ENCODE measurements at places on chromosomes 1 and 21.

- no peak for DNase-seq
Observed at GRCh38 chr1:154859786-154860155, 10.3 kb downstream of the KCNN3 start.

DNA sequence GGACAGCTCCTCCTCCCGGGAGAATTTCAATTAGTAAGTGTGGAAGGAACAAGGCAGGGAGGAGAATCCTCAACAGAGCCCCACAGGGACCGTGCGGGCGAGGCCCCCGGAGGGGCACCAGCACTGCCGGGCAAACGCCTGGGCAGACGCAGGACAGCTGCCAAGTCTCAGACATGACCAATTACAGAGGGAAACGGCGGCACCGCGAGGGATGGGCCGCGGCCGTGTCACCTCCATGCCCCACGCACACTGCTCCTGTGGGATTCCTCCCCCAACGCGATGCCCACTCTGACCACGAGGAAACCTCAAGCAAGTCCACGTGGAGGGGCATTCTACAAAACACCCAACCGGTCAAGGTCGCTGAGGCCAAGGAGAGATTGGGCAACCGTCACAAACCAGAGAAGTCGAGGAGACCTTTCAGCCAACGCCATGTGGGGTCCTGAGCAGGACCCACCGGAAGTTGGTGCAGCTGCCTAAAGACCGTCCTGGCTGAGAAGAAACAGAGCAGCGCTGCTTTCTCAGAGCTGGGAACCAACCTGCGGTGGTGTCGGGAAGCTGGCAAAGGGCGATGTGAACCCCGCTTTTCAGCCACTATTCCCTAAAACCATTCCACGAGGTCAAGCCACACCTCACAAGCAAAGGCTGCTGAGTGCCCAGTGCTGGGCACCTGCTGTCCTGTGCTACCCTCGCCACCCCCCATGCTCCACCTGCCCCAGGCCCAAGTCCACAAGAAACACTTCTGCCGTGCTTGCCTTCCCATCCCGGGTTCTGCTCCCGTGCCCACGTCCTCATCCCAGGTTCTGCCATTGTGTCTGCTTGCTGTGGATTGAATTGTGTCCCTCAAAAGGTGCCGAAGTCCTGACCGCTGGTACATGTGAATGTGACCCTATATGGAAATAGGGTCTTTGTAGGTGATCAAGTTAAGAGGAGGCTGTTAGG is 1.4 kb upstream of the KRTAP10-4 start:
- no peak for DNase-seq

GRCh38 chr1:167821969-167822685 is 91.8 kb downstream of the ADCY10 start:
- DNase-seq: no peak

- DNase-seq: no peak
Observed at GRCh38 chr1:241579434-241579833, 47.3 kb downstream of the KMO start.

DNA sequence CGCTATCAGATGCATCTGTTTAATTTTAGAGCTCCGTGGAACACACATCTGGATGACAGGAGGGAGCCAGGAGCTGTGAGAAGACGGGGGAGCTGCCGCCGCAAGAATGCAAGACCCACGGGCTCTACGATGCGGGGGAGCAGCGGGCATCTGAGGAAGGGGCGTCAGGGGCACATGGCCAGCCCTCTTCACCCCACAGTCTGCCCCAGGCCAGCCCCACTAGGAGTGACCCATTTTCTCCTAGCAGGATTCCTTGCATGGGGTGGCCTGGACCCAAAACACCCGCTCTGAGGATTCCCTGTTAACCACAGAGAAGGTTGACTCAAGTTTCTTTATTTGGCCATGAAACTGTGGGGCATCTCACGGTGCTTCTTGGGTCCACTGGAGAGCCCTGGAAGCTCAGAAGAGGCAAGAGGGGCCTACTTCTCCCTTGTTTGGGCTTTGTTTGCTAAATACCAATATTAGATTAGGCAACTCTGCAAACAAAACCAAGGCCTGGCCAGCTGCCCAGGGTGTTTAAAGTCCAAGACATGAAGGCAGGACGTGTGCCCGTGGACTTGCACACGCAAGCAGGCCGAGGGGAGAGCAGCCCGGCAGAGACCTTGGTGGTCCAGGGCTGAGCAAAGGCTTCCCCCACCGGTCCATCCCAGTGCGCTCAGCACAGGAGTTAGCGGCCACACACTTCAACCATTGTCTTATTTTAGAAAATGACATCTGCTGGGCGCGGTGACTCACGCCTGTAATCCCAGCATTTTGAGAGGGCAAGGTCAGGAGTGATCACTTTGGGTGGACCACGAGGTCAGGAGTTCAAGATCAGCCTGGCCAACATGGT is 89.8 kb downstream of the DHRS3 start:
- no peak for DNase-seq

DNA sequence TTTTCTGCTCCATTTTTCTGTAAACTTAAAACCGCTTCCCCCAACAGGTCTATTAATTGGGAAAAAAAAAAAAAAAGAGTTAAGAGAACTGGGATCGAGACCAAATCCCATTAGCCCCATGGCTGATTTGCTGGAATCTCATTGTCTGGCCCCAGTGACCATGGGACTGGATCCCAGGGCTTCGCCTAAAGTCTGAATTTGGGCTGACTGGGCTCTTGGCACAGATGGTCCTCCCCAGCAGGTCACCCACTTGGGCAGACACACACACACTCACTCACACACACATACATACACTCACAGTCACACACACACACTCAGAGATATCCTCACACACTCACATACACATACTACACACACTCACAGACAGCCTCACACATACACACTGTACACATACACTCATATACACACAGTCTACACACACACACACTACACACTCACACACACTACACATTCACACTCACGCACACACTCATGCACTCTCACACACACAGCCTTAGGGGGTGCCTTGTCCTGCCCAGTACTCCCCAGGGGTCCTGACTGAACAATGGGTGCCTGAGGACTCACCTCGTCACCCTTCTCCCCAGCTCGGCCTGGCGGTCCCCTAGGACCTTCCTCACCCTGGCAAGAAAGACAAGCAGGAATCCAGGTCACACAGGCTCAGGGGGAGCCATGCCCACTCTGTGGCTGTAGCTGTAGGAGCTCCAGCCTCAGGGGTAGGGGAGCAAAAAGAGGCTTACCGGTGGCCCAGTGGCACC is 7.5 kb downstream of the COL9A2 start:
- no peak for DNase-seq

DNA sequence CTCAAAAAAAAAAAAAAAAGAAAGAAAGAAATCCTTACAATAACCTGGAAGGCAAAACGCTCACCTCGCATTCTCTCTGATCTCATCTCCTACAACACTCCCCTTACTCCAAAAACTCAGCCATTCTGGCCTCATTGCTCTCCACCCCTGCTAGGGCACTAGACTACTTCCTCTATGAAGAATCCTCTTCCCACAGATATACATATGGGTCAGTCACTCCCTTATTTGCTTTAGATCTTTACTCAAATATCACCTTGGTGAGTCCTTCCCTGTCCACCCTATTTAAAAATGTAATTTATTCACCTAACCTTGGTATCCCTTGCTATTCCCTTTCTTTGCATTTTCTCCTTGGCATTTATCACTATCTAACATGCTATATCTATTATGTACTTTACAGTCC is 24.6 kb upstream of the KIF1B start:
- DNase-seq: no peak

GRCh38 chr1:236489710-236490377 is 33.9 kb upstream of the LGALS8 start:
- DNase-seq: no peak

DNA sequence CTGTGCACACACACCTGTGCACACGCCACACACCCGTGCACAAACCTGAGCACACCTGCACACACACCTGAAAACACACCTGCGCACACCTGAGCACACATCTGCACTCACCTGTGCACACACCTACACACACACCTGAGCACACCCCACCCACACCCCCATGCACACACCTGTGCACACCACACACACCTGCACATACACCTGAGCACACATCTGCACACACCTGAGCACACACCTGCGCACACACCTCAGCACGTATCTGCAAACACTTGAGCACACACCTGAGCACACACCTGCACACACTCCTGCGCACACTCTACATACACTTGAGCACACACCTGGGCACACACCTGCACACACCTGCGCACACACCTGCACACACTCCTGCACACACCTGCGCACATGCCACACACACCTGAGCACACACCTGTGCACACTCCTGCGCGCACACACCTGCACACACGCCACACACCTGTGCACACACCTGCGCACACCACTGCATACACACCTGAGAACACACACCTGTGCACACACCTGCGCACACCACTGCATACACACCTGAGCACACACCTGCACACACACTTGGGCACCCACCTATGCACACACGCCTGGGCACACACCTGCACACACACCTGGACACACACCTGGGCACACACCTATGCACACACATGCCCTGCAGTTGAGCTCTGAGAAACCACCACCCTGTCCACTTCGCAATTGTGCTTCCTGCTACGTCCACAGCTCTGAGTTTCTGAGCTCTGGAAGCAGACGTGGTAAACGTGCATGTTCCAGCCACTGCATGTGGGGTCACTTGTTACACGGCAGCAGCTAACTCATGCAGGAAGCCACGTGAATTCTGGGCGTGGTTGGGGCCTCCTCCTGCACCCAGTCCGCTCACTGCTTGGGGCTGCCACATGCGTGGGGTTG is 8.0 kb upstream of the C1orf159 start:
- no peak for DNase-seq

GRCh38 chr1:201827321-201828216 is 1.4 kb upstream of the IPO9 start:
- no peak for DNase-seq

DNA sequence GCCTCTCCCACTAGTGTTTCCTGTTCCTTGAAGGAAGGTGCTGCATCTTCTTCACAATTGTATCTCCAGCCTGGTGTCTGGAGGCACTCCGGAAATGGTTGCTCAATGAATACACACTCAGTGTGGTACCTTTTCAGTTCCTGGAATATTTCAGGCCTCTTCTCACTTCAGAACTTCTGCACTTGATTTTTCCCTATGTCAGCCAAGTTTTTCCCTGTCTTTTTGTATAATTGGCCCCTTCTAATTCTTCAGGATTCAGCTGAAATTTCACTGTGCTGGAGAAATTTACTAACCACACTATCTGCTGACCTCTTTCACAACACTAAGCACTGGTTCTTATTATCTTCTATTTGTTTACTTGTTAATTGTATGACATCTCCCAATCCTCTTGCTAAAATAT is 61.2 kb upstream of the MAP10 start:
- DNase-seq: no peak

DNA sequence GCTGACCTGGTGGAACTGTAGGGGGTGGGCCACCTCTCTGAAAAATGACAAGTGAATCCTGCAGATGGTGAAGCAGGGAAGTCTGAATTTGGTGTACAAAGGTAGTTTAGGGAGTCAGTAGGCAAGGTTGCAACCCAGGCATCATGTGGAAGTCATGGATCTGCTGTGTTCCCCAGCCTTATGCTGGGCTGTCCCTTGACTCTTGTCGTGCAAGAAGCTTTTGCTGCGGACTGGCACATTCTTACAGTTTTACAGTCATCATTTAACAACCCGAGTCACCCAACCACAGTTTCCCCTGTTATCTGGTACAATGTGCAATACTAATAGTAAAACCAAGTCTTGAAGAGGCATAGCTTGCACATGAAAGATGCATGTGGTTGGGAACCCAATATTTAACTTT is 13.2 kb downstream of the RHOU start:
- no peak for DNase-seq

DNA sequence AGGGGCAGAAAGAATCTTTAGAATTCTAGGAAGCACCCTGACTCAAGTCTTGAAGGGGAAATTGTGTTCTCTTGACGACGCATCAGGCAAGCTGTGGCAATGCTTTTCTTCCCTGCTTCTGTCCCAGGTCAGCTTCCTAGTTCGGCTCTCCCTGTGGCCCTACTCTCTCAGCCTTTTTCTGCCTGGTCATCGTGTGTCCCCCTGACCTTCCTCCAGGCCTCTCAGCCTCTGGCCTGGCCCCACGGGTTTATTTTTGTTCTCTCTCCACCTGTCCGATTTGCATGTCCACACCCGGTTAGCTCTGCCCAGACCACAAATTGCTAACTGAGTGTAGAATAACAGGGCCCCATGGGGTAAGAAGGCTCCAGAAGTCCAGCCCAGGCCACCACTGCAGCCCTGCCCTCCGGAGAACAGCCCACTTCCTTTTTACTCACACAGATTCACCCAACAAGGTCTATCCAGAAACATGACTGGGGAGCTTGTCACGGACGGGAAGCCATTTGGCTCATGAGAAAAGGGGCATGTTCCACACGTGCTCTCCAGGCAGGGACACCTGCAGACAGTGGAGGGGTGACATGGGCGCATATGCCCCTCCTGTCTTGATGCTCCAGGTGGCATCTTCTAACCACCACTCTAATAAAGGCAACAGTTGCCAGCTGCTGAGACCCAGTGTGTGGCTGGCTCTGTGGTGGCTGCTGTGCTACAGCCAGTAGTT is 9.8 kb downstream of the KCNN3 start:
- DNase-seq: no peak

- no peak for DNase-seq
Observed at GRCh38 chr1:220700556-220701179, 10.5 kb downstream of the C1orf115 start.

GRCh38 chr1:233509526-233509925 is 104.4 kb upstream of the KCNK1 start:
- no peak for DNase-seq

All from stimulated activated CD8-positive, alpha-beta memory T cell treated with anti-CD3 and anti-CD28 coated beads, Interleukin-4, amount 100 ng/mL, for 1 hour (primary cell).